GM06990 (cell line): ENCODE measurements at places on chromosomes 13 and 19.

- no peak for DNase-seq
Observed at GRCh38 chr19:9857076-9857721, 22.1 kb downstream of the PIN1 start.

GRCh38 chr13:19185865-19186645, 4.4 kb upstream of the TUBA3C start:
- DNase-seq = no peak

- DNase-seq = no peak
Observed at GRCh38 chr13:26663791-26664190, 96.8 kb downstream of the GPR12 start.

GRCh38 chr13:104422668-104423067, 1356.5 kb upstream of the SLC10A2 start:
- DNase-seq = no peak

- no peak for DNase-seq
Observed at GRCh38 chr19:33157906-33158305, 26.0 kb downstream of the WDR88 start.

- no peak for DNase-seq
Observed at GRCh38 chr19:54535601-54536000, 33.0 kb downstream of the LAIR2 start.

GRCh38 chr13:93290503-93290902, 63.9 kb downstream of the GPC6 start:
- DNase-seq = no peak

GRCh38 chr19:10408511-10409283, 5.4 kb upstream of the CDC37 start:
- no peak for DNase-seq

DNA sequence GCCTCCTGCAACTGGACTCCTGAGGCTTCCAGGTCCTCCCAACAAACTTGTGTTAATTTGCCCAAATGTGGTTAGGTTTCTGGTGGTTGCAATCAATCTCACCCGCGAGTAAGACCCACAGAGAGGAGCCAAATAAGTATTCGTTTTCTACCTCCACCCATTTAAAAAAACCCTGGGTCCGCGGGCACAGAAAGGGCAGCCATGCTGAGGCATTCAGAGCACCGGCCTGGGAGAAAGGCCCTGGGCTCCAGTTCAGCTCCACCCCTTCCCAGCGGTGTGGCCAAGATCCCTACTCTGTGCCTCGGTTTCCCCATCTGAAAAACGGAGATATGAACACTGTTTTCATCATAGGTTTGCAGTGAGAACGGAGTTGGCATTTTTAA, 56.9 kb downstream of the PEPD start:
- no peak for DNase-seq

DNA sequence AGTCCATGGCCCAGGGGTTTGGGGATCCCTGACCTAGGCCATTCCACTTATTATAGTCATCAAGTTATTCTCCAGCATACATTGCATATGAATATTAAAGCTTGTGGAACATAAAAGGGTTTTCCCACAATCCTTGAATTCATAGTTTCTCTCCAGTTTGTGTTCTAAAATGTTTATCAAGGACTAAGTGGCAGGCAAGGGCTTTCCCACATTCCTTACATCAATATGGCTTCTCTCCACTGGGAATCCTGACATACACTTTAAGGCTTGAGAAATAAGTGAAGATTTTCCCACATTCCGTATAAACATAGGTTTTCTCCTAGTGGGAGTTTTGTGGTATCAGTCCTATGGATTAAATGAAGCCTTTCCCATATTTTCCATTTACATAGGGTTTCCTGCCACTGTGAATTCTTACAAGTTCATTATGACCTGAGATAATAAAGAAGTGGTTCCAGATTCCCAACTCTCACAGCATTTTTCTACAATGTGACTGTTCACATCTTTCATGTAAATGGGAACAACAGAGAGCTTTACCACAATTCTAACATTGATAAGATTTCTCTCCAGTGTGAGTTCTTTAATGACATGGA, 14.5 kb downstream of the ZNF426 start:
- DNase-seq = no peak

DNA sequence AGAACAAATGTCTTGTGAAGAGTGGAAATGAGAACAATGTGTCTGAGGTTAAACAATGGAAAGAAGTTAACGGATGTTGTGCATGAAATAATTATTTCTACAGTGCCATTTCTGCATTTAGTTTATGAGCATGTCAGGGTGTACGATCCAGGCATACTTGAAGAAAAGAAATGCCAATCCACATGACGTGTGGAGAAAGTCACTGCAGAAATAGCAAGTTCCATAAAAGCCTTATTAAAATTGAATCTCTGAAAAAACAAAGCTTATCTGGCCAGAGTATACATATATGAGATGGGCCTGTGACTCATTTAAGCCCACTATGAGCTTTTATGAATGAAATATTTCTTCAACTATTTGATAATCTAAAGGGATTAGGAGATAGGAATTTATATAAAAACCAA, 426.1 kb downstream of the EFNB2 start:
- no peak for DNase-seq

GRCh38 chr19:48858984-48859710, 9.3 kb downstream of the PLEKHA4 start:
- DNase-seq = peak; percentile 82

GRCh38 chr19:46390121-46390858, 23.1 kb downstream of the CCDC8 start:
- no peak for DNase-seq

GRCh38 chr19:4172861-4173473, 9.4 kb downstream of the SIRT6 start:
- DNase-seq = no peak

DNA sequence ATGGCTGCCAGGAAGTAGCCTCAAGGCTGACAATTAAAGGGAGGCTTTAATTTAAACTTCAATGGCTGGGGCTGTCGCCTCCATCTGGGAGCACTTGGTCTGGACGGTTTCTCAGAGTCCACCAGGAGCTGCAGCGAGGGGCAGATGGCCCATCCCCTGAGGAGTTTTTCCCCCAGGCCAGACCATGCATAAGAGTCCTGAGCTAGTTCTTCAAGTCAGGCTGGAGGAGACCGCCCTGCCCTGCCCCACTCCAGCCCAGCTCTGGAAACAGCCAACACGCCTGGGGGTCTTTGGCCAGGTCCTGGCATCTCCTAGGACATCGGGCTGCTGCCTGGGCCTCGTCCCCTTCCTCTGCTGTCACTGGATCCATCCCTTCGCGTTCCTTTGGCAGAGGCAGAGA, 5.3 kb upstream of the ACTN4 start:
- no peak for DNase-seq

GRCh38 chr19:45045671-45046353, 7.0 kb downstream of the CLASRP start:
- no peak for DNase-seq

DNA sequence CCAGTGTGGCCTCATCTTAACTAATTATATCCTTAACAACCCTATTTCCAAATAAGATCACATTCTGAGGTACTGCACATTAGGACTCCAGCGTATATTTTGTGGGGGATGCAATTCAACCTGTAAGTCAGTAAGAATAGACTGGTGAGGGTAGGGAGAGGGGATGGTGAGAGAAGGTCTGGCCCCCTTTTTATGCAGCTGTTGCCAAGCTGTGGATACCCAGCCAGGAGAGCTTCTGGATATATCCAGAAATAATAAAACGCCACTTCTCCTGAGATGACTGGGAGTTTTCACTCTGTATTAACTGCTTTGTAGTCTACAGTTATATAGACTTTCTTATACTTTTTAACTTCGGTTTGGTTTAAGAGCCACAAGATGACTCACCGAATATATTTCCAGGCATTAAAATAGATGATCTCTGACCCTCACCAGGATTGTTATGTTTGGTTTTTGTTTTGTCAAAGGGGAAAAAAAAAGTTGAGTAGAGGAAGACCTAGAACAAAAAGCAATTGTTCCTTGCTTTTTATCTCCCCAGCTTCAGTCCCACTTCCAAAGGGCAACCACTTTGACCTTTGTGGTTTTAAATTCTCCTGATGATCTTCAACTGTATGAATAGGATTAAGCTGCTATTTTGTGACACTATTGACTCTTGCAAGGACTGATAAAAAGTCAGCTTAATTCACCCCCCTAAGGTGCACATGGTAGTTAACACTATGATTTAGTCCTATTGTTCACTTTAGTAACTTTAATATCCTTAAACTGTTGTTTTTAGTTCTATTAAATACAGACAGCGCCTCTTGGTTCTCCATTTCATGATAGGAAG, 3.1 kb upstream of the NEK3 start:
- DNase-seq = no peak

DNA sequence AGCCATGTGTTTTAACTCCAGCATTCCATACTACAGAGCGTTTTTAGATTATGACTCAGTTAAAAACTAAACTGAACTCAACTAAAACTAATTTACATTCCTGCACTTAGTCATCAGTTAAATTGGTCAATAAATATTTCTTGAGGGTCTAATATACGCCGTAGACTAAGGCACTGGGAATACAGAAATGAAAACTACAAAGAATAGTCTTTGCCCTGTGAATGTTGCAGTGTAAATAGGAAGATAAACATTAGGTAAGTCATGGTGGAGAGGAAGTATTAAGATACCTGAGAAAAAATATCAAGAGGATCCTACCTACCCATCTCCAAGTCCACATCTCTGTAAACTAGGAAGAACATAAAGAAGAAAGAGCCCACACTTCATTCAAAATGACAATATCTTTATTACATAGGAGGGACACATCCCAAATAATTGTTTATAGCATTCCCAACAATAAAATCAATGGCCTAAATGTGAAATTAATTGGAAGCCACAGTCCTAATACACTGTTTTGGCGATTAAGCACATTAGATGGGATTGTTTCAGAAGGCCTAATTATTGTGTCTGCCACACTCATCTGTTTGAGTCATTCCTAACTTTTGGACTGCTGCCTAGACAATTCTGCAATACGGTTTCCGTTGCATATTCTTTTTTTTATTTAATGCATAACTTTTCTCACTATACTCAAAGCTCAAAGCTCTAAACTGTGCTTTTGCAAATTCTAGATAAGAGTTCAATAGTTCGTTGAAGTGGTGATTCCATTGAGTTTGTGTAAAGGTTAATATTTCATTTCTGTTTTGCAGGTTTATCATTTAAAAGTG, 52.9 kb downstream of the MBNL2 start:
- no peak for DNase-seq
